Activated T-helper 2 cell treated with anti-CD3 and anti-CD28 coated beads, Interferon-gamma antibody, Interleukin-2, Interleukin-4, amounts not matched to agents 10 μg/mL and 5 μg/mL and 100 μg/mL, durations not matched to agents 14 hours and 24 hours and 36 hours (primary cell): ENCODE measurements at places on chromosomes 2 and 18.

GRCh38 chr2:108640731-108641130 is 78.6 kb upstream of the RANBP2 start:
- no peak for DNase-seq

- no peak for DNase-seq
These were observed 3.4 kb downstream of the SLC66A2 start for GRCh38 chr18:79947881-79948610.

DNA sequence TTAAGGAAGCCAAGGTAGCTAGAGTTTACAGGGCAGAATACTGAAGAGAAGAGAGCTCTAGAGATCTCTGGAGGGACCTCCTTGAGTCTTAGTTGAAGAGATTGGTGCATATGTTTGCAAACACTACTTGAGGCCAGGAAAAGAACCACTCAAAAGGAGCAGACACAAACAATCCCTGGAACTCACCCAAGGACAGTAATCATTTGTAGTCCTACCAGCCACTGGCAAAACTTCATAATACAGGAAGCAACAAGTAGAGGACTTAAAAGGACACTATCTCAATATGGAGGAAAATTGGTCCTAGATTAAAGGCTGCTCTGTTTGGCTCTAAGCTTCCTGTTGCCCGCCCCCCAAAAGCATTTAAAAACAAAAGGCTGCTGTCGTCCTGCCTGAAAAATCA is 46.9 kb upstream of the UBXN4 start:
- no peak for DNase-seq

- DNase-seq = no peak
These were observed 79.8 kb upstream of the SESTD1 start for GRCh38 chr2:179344280-179344964.

- DNase-seq = no peak
These were observed 88.5 kb upstream of the RBMS1 start for GRCh38 chr2:160582081-160582480.

DNA sequence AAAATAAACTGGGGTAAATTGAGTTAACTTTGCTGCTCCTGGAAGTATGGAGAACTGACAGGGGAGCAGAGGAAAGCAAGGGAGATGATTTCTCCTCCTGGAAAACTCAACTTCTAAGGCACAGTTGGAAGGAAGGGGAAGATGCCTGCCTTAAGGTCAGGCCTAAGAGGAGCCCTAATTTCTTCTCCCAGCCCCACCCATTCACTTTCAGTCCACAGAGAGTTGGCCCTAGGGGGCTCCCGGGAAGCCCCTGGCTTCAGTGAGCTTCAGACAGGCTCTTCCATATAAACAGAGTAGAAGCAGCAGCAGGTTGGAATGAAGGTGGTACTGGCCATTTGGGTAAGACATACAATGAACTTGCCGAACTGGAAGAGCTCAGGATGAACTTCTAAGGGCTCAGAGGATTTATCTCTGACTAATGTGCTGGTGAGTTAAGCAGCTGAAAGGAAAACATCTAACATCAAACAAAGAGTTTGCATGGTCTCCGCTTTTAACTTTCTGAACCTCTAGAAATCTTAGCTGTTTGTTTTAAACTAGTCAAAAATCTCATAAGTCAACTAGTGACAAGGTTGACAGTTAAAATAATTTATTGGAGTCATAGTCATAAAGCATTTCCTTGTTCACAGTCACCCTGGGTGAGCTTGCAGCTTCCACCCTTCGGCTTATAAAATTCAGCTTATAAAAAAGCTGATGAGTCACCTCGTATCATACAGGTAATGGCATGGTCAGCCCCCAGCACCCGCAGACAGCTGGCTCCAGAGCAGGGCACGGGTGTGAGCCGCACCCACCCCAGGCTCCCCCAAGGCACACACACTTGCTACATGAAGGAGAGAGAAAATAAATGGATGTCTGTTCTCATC is 9.8 kb downstream of the MALL start:
- no peak for DNase-seq

GRCh38 chr2:5176764-5177163 is 515.4 kb upstream of the SOX11 start:
- DNase-seq = no peak

DNA sequence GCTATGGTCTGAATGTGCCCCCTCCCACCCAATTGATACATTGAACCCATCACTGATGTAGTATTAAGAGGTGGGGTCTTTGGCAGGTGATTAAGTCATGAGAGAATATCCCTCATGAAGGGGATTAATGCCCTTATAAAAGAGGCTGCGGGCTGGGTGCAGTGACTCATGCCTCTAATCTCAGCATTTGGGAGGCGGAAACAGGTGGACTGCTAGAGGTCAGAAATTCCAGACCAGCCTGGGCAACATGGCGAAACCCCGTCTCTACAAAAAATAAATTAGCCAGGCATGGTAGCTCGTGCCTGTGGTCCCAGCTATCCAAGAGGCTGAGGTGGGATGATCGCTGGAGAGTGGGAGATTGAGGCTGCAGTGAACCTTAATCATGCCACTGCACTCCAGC is 14.3 kb downstream of the POLR2D start:
- DNase-seq = no peak

DNA sequence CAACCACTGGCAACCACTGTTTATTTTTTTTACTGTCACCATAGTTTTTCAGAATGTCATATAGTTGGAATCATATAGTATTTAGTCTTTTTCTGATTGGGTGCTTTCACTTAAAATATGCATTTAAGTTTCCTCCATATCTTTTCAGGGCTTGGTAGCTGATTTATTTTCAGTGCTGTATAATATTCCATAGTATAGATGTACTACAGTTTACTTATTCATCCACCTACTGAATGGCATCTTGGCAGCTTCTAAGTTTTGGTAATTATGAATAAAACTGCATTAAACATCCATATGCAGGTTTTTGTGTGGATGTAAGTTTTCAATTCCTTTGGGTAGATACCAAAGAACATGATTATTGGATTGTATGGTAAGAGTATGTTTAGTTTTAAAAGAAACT is 23.0 kb downstream of the CFAP221 start:
- no peak for DNase-seq

DNA sequence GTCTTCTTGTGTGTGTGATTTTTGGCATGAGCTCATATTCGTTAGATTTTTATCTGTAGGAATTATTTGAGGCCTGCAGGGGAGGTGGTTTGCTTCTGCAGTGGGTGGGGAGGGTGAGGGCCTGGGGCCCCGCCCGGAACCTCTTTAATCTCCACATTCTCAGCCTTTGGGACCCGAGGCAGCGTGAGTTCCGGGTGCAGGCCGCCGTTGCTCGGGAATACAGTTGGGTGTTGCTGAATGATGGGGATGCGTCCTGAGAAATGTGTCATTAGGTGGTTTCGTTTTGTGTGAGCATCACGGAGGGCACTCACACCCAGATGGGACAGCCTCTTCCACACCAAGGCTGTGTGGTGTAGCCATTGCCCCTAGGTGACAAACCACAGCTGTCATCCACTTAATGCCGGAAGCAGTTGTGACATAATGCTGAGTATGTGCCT is 13.7 kb upstream of the GAL3ST2 start:
- DNase-seq = no peak

DNA sequence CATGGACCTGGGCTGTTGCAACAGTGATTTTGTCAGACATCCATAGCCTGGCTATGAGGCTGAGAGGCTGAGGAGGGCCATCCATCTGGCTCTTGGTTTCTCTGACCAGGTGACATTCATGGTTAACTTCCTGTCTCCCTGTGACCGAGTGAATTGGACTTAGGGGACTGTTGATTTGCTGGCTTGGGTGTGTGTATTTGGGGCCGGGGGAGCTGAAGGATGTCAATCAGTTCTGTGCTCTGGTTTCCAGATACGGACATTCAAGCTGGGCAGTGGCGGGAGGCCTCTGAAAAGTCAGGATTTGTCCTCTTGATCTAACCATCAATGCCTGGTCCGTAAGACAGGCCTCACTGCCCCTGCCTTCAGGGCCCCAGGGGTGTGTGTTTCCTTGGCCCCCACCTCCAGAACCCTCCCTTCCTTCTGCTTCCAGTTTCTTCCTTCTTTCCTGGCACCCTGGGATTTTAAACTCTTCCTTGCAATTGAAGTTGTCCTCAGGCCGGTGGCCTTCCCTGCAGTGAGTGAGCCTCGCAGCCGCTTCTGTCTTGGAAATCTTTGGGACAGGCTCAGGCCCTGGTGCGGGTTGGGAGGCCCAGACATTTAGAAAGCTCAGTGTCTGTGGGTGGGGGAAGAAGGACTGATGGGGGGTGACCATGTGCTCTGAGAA is 54.7 kb upstream of the HAAO start:
- no peak for DNase-seq

DNA sequence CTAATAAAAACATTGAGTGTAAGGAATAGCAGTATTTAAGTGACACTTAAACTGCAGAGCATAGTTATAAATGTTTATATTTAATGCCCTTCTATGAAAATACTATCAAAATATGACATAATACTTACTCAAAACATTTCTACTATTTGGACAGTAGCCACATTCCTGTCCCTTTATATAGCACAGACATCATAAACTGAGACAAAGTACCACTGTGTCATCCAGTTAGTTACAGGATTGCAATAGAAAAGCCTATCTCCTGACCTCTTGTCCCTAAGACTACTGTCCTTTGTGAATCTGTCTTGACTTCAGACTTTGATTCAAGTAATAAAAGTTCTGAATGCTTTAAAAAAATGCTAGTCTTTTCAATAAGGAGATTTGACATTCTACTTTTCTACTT is 1528.5 kb upstream of the NXPH2 start:
- no peak for DNase-seq

GRCh38 chr18:13313006-13313686 is 94.6 kb downstream of the LDLRAD4 start:
- no peak for DNase-seq

GRCh38 chr2:120898961-120899750 is 163.5 kb downstream of the GLI2 start:
- no peak for DNase-seq

- no peak for DNase-seq
These were observed 46.4 kb upstream of the STK39 start for GRCh38 chr2:168293766-168294165.

DNA sequence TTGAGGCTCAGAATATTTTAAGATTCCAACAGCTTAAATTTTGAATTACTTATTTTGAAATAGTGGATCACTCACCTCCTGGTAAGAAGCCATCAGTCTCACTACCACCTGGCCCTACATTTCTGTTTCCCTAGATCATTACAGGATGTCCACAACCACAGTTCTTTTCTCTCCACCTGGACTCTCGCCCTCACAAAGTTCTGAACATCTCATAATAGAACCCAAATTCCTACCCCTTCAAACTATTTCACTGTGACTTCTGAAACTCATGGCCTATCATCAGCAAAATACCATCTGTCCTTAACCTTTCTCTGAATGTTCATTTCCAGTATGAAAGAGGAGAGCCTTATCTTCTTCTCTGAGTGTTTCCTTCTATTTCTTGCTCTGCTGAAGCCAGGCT is 299.2 kb upstream of the MGAT5 start:
- no peak for DNase-seq

DNA sequence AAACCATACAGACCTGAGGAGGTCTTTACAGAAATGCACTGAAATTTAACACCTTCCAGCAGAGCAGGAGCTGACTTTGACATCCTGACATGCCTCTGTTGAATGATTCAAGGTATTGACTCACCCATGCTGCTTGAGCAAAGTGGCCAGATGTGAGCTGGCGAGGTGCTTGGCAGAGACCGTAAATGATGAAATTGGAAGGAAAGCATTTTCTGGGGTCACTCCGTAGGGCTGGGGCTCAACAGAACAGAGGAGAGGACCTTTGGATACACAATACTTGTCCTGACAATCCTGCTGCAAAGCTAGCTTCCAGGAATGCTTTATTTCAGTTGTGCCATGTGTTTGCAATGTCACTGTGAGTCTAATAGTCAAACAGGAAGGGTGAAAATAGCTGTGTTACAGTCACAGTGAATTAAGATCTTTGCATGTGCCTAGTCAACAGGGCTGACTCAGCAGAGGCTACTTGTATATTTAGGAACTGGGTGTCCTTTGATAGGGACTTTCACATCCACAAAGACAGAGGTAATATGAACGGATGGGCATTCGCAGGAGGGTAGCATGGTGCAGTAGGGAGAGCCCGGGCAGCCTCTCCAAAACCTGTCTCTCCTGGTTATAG is 31.6 kb upstream of the NCK2 start:
- DNase-seq = no peak

DNA sequence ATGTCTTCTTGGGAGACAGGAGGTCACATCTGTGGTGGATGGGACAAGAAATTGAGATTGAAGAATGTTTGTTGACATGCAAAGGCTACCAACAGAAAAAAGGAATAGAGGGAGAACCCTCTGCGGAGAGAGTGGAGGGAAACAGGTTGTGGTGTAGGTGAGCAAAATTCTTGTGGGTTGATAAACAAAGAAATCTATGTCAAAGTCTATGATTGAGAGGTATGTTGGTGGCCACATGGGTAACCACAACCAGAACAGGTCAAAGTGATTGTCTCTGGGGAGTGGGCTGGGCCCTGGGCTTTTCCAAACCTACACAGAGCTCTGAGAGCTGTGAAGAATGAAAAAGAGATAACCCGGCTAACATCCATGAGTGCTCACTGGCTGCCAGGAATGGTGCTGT is 62.8 kb upstream of the NCK2 start:
- no peak for DNase-seq

- DNase-seq = no peak
These were observed 108.7 kb downstream of the TRIM43 start for GRCh38 chr2:95700519-95700918.
